ENCODE measurements at places on chromosomes 12 and 14.

DNA sequence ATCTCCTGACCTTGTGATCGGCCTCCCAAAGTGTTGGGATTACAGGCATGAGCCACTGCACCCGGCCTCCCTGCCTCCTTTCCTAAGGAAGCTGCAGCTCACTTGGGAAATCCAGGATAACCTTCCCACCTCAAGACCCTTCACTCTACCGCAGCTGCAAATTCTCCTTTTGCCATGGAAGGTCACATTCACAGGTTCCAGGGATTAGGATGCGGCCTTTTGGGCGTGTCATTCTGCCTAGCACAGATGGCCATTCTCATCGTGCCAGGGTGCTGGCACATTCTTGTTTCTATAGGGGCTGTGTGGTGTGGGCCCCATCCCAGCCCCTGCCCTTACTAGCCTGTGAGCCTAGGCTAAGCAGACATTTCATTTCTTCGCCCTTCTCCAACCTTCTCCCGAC is 219.9 kb downstream of the CHST11 start:
- no peak for DNase-seq
- H3K27me3 ChIP-seq, result no peaks in the 10 kb centered on the region
- H3K36me3 ChIP-seq, result no peaks in the 10 kb centered on the region
- peaks cover 12% of the 10 kb centered on the region for H3K4me1 ChIP-seq

DNA sequence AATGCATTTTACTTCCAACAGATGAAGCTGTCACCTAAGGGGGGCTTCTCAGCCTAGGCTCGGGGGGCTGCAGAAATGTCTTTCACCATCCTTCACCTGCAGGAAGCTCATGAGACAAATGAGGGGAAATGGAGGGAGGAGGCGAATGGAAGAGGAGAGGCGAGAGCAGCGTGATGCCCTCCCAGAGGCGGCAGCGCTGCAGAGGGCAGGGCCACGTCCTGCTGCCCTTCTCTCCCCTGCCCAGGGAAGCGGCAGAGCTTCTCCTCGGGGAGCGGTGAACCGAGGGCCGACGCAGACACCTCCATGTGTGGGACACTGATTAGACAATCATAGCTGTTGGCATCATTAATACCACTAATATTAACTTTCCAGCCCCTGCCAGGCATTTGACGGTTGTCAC is 78.3 kb downstream of the SERPINA3 start:
- no peak overlapping the region for H3K4me3 ChIP-seq
- no peak for DNase-seq
- H3K27me3 ChIP-seq, result no peaks in the 10 kb centered on the region
- no peak overlapping the region for H3K27ac ChIP-seq

DNA sequence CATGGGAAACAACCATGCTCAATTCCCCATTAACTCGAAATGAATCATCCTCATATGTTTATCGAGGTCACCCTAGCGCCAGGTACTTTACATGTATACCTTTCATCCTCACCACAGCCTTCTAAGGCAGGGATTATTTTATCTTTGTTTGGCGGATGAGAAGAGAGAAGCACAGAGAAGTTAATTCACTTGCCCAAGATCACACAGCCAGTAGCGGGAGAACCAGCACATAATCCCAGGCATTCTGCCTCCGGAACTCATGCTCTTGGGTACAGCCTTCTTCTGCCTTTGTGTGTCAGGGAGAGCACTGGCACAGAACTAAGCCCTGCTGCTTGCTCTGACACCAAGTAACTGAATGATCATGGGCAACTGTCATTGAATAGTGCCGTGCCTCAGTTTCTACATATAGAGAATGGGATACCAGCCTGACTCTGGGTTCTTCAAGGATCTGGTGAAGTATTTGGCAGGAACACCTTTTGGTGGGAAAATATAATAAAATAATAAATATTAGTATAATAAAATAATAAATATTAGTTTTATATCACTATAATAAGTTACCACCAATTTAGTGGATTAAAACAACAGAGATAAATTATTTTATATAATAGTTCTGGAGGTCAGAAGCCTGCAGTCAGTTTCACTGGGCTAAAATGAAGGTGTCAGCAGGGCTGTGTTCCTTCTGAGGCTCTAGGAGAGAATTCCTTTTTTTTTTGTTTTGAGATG is 220.9 kb downstream of the AACS start:
- H3K27me3 ChIP-seq, result peaks cover 6% of the 10 kb centered on the region
- no peak overlapping the region for H3K4me3 ChIP-seq
- no peak for DNase-seq

GRCh38 chr12:4723226-4723625 is 3.0 kb downstream of the GALNT8 start:
- no peak overlapping the region for H3K27ac ChIP-seq
- H3K36me3 ChIP-seq, result no peaks in the 10 kb centered on the region
- H3K4me3 ChIP-seq, result no peak overlapping the region
- DNase-seq, result no peak
